NCI-H1048 (cell line): ENCODE measurements at places on chromosomes 2 and 18.

GRCh38 chr2:17740203-17740602 is 13.4 kb downstream of the SMC6 start:
- DNase-seq = no peak

DNA sequence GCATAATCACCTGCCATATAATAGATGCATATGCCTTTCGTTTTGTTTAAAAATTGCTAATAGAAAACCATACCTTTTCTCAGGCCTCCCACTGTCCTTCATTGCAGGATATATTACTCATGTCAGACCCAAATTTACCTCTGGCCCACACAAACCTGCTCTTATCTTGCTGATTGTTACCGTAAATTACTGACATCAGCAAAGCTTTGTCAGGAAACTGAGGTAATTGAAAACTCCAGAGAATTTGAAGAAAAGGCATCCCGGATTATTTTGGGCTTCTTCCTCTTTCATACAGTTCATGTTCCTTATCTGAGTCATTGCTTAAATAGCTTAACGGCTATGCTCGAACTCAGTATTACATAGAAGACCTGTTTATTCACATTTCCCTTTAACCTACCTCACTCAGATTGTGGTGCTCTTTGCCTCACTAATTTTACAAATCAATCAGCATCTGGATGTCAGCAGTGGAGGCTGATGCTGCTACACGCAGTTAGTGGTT is 145.7 kb downstream of the ZEB2 start:
- no peak for DNase-seq

DNA sequence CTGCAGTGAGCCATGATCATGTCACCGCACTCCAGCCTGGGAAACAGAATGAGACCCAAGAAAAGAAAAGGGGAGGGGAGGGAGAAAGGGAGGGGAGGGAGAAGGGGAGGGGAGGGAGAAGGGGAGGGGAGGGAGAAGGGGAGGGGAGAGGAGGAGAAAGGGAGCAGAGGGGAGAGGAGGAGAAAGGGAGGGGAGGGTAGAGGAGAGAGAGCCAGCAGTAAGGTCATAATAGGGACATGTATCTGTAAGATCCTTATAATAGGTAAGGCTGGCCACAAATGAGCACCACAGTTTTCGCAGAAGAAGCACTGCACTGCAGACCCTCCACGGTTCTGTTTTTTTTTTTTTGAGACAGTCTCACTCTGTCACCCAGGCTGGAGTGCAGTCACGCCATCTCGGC is 62.6 kb downstream of the STPG4 start:
- no peak for DNase-seq

GRCh38 chr18:9827793-9828505 is 57.8 kb upstream of the TXNDC2 start:
- no peak for DNase-seq

- DNase-seq = no peak
Observed at GRCh38 chr2:30252723-30253701, 21.7 kb downstream of the LBH start.

GRCh38 chr18:11105463-11105862 is 43.9 kb downstream of the PIEZO2 start:
- no peak for DNase-seq

DNA sequence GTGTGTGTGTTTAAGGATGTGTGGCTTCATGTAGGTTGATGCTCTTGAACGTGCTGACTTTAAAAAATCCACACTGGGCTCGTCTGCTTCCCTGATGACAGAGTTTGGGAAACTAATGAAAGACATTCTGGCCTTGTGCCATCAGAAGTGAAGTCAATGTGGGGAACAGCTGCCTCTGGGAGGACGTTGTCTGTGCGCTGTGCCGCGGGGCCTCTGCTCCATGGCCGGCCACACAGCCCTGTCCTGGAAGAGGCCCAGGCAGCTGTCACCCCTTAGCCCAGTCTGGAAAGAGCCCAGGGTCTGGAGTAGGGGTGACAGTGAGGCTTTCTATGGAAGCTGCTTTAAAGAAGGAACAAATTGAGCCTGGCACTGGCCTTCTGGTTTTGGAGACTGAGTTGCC is 155.8 kb downstream of the SH3RF3 start:
- no peak for DNase-seq

GRCh38 chr2:65479524-65479923 is 47.1 kb upstream of the SPRED2 start:
- no peak for DNase-seq

DNA sequence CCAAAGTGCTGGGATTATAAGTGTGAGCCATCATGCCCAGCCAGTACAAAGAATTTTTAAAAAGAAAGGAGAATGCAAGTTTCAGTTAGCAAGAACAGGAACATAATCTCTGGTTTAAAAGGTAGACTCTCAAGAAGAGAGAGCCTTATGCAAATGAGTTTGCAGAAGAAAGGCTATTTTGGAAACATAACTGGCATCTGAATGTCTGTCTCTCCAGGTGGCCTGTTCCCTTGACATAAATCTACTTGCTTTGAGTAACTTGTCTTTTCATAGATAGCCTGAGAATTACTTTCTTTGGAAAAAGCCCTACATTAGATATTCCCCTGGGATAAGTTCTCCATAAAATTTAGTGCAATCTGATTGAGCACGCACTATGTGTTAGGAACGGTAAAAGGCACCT is 109.6 kb downstream of the ICOS start:
- no peak for DNase-seq

- DNase-seq = no peak
Observed at GRCh38 chr2:234674781-234675201, 177.9 kb upstream of the ARL4C start.

DNA sequence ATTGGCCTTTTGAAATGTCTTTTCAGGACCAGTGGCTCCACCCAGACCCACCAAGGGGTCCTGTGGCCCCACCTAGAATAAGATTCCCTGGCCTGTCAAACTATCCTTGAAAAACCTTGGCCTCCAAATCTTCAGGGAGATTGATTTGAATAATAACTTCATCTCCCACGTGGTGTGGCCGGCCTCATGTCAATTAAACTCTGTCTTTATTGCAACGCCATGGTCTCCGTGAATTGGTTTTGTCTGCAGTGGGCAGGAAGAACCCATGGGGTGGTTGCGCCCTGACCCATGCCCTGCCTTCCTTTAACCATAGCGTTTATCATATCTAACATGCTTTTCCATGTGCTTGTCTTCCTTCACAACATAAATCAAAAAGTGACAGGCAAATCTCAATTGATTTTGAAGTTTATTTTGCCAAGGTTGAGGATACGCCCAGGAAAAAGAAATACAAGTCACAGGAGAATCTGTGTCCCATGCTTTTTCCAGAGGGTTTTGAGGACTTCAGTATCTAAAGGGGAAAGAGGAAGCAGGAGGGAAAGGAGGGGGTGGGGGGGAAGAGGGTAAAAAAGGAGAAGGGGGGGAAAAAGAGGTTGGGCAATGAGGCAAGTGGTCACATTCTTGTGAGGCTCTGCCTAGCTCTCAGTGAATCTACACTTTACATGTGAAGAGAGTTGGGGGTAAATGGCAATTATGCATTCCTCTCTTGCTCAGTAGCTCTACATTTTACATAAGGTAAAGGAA is 66.5 kb upstream of the CABLES1 start:
- DNase-seq = no peak

- no peak for DNase-seq
Observed at GRCh38 chr2:233252227-233252626, 754 bp downstream of the ATG16L1 start.

DNA sequence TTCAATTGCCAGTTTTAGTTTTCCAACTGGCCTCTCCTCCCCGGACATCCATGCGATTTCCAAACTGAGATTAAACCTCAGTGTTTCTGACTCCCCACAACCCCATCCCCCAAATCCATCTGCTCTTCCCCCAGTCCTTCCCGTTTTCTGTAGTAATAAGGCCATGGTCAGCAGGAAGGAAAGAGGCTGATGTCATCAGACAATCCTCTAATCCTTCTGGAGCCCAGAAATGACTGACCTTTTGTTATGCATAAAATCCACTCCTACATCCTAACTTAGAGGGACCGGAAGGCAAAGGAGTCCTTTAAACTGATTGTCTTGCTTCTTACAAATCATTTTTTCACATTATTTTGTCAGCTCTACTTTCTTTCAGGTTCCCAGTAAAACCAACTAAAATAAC is 155.8 kb downstream of the INO80D start:
- no peak for DNase-seq

- no peak for DNase-seq
Observed at GRCh38 chr2:19857806-19858205, 44.0 kb downstream of the TTC32 start.
